ENCODE measurements at places on chromosomes 4 and X.

DNA sequence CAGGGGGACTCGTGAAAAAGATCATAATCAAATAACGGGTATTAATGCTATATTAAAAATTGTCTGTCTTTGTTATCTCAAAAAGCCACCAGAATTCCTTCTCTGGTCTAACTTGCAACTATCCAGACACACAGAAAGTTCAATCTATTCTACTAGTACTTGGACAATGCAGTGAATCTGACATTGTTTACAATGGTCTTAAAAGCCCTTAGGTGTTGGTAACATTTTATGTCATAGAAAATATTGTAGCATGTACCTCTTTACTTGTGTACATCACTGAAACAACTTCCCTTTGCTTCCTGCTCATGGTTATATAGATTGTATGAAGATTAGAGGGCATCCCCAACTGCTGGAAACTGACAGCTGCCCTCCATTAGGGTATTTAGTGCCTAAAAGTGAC lies 71.1 kb upstream of the PPP3CA start:
- no peak for DNase-seq

DNA sequence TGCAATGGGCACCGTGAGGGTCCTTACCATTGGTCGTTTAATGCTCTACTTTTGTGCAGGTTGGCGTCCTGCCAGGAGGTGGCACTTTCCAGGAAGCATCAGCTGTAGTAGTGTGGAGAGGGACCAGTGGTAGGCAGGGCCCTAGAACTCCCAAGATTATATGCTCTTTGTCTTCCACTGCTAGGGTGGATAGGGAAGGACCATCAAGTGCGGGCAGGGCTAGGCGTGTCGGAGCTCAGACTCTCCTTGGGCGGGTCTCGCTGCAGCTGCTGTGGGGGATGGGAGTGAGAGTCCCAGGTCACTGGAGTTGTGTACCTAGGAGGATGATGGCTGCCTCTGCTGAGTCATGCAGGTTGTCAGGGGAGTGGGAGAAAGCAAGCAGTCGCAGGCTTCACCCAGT lies 134.7 kb downstream of the KLF8 start:
- DNase-seq = no peak

DNA sequence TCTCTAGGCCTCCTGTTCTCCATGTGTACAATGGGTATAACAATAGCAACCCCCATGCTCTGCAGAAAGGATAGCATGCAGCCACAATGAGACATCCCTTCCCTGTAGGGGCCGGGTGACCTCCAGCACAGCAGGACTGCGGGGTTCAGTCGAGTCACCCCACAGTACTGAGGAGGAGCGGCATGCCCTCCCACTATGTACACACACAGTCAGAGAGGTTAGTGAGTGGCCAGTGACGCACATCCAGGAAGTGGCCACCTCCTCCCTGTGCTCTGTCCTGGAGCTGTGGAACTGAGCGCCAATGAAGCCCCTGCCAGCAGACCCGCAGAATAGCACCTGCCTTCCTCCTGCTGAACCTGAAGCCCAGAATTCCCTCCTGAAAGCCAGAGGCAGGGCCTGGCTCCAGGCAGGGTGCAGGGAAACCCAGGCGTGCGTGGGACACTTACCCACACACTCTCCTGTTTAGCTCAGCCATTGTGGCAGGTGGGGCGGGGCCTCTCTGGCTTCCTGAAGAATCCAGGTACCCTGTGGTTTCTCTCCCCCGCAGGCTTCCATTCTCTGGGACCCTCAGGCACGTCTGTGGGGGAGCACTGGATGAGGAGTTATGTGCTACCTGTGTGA lies 50.0 kb downstream of the WFS1 start:
- no peak for DNase-seq

- DNase-seq = no peak
Observed at GRCh38 chr4:34633241-34633640, 1611.1 kb downstream of the ARAP2 start.

- DNase-seq = no peak
Observed at GRCh38 chrX:77422891-77423648, 24.1 kb upstream of the FGF16 start.

DNA sequence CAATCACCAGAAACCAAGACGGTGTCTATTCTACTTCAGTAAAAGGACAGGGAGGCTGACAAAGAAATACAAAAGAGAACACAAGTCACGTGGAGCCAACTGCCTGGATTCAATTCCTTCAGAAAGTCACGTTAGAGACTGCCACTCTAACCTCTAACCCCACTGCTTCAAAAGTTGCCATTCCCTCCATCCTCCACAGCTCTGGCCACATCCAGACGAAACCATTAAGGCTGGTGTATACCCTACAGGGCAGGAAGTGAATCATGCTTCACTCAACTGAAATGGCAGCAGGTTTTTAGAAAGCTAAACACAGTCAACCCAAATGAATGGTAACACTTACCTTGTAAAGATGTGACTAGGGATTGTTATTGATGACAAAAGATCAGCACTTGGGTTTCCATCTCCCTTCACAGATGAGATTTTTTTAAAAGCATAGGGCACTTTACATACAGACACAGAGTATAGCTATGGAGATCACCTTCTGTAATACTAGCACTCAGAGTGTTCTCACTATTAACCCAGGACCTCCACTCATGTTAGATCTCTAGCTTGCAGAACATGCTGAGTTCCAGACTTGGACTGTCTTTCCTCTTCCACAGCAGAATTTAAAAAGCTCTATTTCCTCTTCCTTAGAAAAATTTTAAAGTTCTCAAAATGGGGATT lies 37.4 kb downstream of the MAML3 start:
- peak; percentile 6 for DNase-seq

- no peak for DNase-seq
Observed at GRCh38 chrX:71911731-71912050, 1.0 kb downstream of the NHSL2 start.

DNA sequence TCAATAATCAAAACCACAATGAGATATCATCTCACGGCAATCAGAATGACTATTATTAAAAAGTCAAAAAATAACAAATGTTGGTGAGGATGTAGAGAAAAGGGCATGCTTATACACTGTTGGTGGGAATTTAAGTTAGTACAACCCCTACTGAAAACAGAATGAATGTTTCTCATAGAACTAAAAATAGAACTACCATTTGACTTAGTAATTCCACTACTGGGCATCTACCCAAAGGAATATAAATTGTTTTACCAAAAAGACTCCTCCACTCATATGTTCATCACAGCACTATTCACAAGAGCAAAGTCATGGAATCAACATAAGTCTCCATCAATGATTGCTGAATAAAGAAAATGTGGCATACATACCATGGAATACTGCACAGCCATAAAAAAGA lies 278.1 kb upstream of the ARSJ start:
- DNase-seq = no peak

GRCh38 chr4:83316459-83317165 lies 18.0 kb downstream of the HPSE start:
- DNase-seq = no peak

DNA sequence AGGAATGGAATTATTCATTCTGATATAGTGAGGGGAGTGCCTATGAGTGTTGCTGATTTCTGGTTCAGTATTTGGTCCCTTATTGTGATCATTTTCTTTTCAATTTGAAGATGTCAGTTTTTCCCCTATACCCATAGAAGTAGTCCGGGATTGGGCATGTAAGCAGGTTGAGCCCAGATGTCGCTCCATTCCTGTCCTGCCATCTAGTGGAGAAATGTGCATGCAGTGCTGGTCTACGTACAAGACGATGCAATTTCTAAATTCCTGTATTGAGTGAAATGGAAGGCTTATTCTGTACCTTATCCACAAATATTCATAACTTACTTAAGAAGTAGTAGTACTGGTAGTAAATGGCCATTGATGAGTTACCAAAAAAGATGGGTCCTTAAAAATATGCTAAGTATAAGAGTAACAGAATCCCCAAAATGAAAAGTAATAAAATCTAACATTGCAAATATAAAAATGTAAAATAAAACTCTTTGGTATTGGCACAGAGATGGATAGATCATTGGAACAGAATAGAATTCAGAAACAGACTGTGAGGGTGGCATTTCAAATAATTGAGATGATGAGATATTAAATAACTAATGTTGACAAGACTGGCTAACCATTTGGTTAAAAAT lies 60.9 kb downstream of the UGT8 start:
- peak; percentile 41 for DNase-seq

DNA sequence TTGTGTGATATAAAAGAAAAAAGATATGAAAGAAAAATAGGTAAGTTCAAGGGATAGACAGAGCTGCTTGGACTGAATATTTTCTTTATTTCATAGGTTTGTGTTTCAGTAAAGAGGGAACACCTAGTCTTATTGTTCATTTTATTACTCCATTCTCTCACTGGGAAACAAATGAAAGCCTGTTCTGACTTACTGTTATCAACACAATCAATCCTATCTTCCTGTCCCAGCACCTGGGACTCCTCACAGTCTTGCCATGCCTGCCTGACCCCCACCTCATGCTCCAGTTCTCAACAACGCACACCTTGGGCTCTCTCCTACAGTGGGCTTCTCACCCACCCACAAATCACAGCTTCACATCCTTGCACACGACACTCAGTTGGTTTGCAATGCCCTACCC lies 189.5 kb downstream of the PRDM5 start:
- no peak for DNase-seq

DNA sequence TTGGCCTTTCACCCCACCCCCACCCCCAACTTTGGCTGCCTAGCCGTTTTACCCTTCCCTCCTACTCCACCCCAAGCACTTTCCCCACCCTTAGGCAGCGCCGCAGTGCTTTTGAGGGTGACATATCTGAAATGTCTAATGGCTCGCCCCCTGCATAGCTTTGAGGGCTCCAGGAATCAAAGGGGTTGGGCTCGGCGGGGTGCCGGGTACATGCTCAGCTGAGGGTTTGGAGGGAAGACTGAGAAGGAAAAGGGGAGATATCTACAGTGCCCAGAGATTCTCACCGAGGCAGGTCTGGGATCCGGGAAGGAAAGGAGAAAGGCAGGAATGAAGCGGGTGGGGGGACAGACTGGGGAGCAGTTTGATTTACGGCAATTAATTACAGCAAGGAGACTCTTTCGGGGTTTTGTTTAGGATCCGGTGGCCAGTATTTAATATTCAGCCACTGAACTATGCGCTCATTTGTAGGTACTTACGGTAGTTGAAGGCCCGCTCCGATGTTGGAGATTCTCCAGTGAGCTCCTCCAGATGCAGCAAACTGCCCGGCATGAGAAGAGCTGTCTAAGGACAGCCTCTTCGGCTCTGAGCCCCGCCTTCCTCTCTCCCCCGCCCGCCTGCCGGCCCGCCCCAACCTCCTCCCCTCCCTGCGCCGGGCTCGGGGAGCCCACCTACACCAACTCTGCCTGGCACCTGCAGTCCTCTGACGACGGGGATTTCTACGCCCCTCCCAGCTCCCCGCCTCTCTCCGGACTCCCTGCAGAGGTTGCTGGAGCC lies at the start of gene IGSF1:
TSS of gene IGSF1 (minus strand) at position 569 of the 774 bp plus-strand sequence. CDS start 2,632 bp downstream, outside the sequence.
- DNase-seq = no peak

DNA sequence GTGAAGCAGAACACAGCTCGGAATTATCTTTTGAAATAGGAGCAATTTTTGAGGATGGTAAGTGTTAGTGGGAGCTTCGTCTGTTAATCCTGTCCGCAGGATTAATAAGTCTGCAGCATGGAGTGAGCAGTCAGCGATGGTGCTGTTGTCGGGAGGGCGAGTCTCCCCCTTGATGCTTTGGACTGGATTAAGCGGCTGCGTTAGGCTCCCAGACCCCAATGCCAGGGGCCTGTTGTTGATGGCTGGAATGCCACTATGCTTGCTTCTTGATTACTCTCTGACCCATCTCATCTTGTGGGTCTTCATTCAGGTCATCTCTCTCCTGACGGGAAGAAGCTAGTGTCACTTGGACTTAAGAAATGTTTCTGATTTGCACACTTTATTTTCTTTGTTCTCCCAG lies 332.6 kb downstream of the ARHGAP10 start:
- DNase-seq = no peak

DNA sequence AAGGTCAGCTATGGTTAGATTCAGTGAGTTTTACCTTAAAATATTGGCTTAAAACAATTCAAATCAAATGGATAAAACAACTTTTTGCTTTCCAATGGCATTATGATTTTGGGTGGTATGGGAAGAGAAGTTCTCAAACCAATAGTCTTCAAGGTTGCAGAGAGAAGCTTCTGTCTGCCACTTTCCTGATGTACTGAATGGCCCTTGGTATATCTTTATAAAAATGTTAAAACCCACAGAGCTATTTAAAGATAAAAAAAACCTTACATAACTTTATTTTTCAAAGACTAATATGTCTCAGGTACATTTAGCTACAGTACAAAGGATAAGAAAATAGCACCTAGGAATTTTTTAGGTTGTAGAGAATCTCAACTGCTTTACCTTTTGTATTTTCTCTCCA lies 6.9 kb downstream of the FGA start:
- no peak for DNase-seq

- DNase-seq = no peak
Observed at GRCh38 chr4:10205223-10205622, 88.6 kb upstream of the WDR1 start.

DNA sequence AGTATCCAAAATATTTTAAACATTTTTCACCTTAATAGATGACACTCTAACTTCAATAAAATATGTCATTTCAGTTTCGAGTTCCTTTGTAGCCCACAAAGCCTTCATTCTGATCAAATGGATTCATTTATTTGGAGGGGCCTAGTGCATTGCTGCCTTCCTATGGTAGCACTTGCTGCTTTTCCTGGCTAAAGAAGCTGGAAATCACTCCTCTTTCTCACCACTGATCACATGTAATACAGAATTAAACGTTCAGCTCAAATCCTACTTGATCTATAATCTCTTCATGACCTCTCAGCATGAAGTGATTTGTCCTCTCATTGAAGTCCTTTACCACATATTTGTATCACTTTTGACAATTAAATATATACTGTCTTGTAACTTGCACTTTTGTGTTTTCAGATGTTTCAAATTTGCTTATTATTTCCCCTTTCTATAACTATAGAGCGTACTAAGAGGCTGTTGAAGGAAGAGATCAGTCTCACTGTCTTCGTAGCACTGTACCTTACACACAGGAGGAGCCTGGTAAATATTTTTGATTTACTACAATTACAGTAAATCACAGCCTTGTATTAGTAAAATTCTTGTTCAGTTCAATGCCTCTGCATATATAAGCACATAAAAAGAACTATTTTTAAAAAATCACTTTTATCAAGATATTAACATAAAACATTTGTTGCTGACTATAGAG lies 555 bp downstream of the CFI start:
- DNase-seq = no peak
